ENCODE measurements at places on chromosomes 6 and 20. TPM values are rescaled to one million over a fixed set of nuclear protein-coding genes. Genes with fewer than 3 reads are reported as not detected.

The NRSN1 gene
- total RNA-seq, result not detected

The BTN1A1 gene
- total RNA-seq, result not detected

The SIRPD gene
- total RNA-seq, result not detected

The MAFB gene
- 45.6 TPM for total RNA-seq

The PAK5 gene
- 0.08 TPM for total RNA-seq

The BEND6 gene
- 0.42 TPM for total RNA-seq

The FOXS1 gene
- 0.97 TPM for total RNA-seq

Measured in lower leg skin (tissue), 4 donors.